AG04449 (cell line): ENCODE measurements at places on chromosomes 7 and 10.

GRCh38 chr7:4725850-4726450 is 43.9 kb downstream of the FOXK1 start:
- no peak for DNase-seq

GRCh38 chr7:35716038-35716803 is 21.3 kb upstream of the HERPUD2 start:
- no peak for DNase-seq

DNA sequence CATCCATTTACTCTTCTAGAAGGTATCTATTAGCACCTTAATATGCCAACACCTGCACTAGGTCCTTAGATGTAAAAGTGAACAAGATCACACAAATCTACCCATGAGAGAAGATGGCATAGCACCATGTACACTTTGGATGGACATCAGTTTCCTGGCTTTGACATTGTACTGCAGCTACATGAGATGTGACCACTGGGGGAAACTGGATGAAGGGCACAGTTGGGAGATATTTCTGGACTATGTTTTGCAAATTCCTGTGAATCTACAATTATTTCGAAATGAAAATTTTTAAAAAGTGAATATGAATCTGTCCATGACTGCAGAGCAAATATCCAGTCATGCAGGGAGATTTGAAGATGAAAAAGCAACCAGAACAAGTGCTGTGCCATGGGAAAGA is 124.5 kb downstream of the PRKCQ start:
- DNase-seq, result no peak

DNA sequence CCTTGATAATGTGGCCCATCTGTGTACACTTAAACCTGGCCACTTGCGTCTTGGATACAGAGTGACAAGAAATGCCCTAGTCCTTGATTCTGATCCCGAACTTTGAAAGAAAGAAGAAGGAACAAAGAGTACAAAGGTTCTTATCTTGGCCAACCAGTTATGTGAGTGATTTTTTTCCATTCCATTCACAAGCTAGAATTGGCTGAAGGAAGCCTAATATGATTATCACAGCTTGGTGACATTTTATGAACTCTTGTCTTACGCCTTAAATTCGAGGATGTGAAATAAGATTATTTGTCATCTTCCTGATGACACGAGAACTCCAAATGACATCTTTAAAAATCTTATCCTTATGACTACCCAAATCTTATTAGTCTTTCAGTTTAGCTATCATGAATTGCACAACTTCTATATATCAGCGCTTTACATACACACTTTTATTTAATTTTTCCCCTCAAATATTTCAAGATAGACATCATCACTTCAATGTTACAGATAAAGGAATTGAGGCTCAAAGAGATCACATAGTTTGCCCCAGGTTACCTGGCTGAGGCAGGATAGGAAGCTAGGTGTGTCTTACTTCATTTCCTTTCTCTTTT is 13.0 kb upstream of the SP4 start:
- no peak for DNase-seq

- no peak for DNase-seq
These were observed 30.0 kb downstream of the DGKI start for GRCh38 chr7:137816696-137817320.

GRCh38 chr10:11018855-11019631 is 1.4 kb downstream of the CELF2 start:
- no peak for DNase-seq

- DNase-seq, result no peak
These were observed 98.9 kb upstream of the PRR15 start for GRCh38 chr7:29464753-29465152.

GRCh38 chr7:94943134-94943533 is 35.7 kb downstream of the PPP1R9A start:
- no peak for DNase-seq

- DNase-seq, result no peak
These were observed 48.9 kb upstream of the FIGNL1 start for GRCh38 chr7:50499092-50499491.

- DNase-seq, result no peak
These were observed 361.5 kb upstream of the LRRTM3 start for GRCh38 chr10:66564287-66564686.

- peak; percentile 97 for DNase-seq
These were observed 17.1 kb downstream of the ENTPD7 start for GRCh38 chr10:99676426-99676825.

- DNase-seq, result peak; percentile 9
These were observed 29.7 kb upstream of the SCIN start for GRCh38 chr7:12540850-12541249.

- DNase-seq, result no peak
These were observed 10.7 kb downstream of the GOT1 start for GRCh38 chr10:99419688-99420087.

- DNase-seq, result no peak
These were observed 50.9 kb downstream of the RSBN1L start for GRCh38 chr7:77747178-77747577.

DNA sequence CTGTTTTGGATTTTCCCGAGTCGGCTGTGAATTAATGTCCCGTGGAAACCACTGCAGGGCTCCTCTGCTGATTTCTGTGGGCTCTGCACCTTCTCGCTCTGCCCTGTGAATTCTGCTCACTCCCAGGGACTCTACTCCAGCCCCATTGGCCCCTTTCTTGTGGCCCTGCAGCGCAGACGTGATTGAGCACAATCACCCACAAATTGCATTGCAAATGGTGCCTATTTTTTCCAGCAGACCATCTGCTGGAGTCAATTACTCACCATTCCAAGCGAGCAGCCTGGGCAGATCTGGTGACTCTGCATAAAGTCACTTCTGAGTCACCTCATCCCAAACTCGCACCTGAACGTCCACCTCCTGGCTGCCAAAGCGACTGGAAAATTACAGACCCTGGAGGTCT is 235.8 kb downstream of the PAXIP1 start:
- no peak for DNase-seq

DNA sequence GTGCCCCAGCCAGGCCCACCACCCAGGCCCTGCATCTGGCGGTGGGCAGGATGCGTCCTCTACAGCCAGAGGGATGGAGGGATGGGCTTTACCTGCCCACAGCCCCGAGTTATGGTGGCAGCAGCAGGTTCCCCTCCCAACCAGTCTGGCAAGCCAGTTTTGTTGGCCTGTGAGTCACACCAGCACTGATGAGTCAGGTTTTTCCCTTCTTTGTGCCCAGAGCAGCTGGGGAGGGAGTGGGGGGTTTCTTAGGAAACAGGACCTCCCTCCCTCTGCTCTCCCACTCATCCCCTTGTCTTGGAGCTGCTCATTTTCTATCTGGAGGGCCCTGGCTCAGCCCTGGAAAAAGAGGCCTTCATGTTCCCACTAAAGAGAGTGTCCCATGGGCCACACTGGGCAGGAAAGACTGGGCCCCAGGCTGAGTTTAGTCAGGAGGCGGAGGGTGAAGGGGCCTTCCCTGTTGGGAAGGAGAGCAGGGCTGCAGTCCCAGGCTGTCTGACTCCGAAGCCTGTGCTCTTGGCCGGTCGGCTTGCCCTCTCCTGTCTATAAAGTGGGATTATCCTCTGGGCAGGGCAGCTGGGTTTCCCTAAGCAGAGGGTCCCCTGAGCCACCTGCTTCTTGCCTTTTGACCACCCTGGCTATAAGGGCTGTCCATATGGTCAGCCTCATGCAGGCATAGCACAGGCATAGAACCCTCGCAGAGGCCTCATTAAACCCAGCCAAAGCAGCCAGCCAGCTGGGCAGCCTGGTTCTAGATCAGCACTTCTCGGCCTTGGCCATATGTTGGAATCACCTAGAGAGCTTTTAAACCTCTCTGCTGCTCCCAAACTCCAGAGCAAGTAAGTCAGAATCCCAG is 30.2 kb upstream of the ANKRD2 start:
- peak; percentile 46 for DNase-seq

DNA sequence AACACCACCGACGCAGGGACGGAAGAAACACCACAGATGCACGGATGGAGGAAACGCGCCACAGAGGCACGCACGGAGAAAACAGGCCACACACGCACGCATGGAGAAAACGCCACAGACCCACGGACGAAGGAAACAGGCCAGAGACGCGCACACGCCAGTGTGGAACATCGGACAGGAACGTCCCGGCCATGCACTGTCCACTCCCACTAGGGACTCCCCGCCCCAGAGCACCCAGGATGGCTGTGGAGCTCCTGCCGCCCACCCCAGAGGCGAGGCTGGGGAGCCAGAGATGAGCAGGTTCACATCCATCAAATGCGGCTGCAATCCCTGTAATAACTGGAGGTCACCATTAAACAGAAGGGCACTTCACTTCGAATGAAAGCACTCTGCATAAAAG is 17.3 kb downstream of the DIP2C start:
- DNase-seq, result no peak

DNA sequence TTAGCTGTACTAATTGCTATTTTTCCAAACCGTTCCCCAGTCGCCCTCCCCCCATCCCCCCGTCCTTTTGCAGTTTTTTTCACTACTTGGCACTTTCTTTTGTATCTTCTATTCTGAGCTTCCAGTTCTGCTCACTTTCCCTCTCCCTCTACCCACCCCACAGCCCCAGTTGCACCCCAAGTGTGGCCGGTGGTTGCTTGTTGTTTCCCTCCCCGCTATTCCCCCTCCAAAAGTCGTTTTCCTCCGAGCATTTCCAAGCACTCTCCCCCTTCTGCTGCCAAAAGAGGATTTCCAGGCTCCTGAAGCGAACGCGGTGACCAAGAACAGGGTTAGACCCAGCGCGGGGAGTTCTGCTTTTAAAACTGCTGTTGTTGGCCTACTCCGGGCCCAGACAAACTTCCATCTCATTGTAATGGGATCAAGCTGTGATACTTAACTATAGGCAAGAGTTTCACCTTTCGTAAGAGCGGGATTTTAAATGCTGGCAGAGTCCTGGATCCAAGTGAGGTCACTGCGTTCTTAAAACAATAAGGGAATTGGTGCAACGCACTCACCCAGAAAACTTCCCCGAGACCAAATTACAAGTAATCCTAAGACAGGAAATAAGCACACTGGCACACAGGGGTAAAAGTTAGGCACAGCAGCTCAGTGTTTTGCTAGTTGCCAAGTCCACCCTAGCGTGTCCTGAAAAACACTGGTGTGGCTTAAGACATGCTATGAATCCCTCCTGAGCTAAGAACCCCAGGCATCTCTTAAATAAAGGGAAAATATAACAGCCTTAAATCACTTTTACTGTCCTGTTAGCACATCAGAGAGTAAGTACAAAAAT is 1.5 kb upstream of the RGS10 start:
- DNase-seq, result no peak

GRCh38 chr10:266974-267425 is 131.7 kb downstream of the ZMYND11 start:
- no peak for DNase-seq

- DNase-seq, result no peak
These were observed 424.6 kb upstream of the SORCS1 start for GRCh38 chr10:107589081-107589480.

DNA sequence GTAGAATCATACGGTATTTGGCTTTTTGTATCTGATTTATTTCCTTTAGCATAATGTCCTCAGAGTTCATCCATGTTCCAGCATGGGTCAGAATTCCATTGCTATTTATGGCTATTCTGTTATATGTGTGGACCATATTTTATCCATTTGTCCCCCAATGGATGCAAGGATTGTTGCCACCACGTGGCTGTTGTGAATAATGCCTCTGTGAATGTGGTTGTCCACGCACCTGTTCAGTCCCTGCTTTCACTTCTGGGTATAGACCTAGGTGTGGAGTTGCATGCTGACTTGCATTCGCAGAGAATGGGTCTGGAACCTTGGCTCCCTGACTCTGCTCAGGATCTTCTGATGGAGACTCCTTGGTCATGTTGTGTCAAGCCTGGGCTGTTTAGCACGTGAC is 199.9 kb downstream of the CAMK1D start:
- DNase-seq, result no peak

- no peak for DNase-seq
These were observed 228.4 kb downstream of the FANK1 start for GRCh38 chr10:126124668-126125349.

- DNase-seq, result no peak
These were observed 198.3 kb downstream of the ADRA2A start for GRCh38 chr10:111275091-111275490.

DNA sequence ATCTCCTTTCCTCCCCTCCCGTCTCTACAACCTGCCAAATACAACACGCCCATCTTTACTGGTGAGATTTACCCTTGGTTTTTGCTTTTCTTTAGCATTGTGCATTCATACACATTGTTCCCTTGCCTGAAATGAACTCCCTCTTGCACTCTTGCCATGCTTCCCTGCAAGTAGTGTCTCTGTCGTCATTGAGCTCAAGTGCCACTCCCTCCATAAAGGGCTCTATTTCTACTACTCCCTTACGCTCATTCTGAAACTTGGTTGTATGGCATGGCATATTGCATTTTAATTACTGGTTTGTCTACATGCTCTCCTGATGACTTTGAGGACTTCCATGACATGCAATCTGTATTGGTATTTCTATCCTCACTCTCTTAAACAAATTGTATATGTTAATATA is 242.7 kb downstream of the THSD7A start:
- DNase-seq, result no peak

DNA sequence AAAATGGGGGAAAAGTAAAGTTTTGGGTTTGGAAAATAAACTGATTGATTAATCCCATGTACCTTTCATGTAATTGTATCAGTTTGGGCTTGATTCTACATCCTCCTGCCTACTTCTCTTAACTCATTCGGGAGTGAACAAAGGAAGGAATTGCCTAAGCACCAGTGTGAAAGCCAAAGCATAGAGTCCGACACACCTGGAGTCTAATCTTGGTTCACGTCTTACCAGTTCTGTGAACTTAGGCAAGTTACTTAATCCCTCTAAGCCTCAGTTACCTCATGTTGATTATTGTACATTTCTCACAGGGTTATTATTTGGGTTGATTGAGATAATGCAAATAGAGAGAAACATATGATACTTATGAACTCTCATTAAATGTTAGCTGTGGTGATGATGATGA is 41.1 kb upstream of the PRPS1L1 start:
- no peak for DNase-seq

DNA sequence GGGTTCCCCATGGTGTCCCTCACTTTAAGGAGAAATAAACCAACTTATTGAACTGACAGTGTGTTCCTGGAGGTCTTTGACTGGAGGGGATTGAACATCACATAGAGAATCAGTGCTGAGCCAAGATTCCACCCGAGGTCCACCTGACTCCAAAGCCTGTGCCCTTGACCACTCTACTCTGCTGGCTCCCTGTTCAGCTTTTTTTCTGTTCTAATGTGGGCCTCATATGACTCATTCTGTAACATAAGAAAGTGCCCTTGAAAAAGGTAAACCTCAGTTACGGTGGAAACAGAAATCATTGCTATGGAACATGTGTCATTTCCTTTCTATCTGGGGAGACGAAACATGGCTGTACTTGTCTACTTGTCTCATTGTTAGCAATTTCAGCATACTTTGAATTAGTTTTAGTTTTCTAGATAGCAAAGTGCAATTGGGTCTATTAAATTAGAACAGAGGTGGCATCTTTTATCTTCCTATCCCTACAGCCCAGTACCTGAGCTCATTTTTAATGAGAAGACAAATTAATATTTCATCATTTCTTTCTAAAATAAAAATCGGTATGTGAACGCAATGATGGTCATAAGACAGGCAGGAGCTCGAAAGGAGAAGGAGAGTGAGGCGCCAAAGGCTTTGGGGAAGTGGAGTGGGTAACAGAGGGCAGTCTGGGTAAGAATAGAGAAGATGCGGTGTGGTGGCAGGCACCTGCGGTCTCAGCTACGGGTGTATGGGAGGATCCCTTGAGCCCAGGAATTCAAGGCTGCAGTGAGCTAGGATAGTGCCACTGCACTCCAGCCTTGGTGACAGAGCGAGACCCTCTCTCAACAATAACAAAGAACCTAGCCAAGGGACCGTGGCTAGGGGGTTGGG is 1.5 kb downstream of the GSDME start:
- DNase-seq, result no peak

GRCh38 chr10:62919776-62920175 is 103.6 kb upstream of the EGR2 start:
- no peak for DNase-seq

GRCh38 chr10:122561212-122561611 is 658 bp downstream of the DMBT1 start:
- no peak for DNase-seq
